ENCODE measurements at places on chromosomes 1 and 21.

- DNase-seq = no peak
These were observed 53.5 kb downstream of the CLSTN1 start for GRCh38 chr1:9770298-9770697.

- DNase-seq = no peak
These were observed 161.8 kb downstream of the DPYD start for GRCh38 chr1:97759078-97759477.

- DNase-seq = no peak
These were observed 1.3 kb downstream of the KRTAP12-3 start for GRCh38 chr21:44658913-44659595.

- DNase-seq = no peak
These were observed 127.3 kb downstream of the RERE start for GRCh38 chr1:8690253-8690525.

DNA sequence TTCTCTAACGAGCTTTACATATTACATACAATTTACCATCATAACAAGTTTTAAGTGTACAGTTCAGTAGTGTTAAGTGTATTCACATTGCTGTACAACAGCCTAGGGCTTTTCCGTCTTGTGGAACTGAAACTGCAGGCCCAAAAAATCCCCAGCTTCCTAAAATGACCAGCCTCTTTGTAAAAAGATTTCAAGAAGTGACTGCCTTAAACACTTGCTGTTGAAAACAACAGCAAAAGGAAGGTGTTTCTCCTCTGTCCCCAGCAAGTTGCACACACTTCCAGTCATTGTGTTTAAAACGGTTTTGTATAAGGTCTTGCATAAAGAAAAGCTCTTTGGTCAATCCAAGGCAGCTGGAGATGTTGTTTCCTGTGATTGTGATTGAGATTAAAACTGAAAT, 16.0 kb upstream of the GBP1 start:
- no peak for DNase-seq

DNA sequence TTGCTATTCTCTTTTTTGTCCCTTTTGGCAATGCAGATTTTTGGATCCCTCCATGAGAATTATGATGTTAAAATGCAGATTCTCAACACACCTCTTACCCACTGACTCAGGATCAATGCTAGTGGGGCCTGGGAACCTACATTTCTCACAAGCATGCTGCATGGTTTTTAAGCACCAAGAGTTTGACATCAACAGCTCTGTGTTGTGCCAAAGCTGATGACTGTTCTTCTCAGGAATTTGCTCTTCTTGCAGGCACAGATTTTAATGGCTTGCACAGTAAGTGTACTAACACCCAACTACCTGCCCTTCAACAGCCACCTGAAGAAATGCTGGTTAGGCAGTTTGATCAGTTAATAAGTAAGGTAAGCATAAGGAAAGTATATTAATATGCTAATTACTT, 468.7 kb downstream of the PTBP2 start:
- DNase-seq = no peak

DNA sequence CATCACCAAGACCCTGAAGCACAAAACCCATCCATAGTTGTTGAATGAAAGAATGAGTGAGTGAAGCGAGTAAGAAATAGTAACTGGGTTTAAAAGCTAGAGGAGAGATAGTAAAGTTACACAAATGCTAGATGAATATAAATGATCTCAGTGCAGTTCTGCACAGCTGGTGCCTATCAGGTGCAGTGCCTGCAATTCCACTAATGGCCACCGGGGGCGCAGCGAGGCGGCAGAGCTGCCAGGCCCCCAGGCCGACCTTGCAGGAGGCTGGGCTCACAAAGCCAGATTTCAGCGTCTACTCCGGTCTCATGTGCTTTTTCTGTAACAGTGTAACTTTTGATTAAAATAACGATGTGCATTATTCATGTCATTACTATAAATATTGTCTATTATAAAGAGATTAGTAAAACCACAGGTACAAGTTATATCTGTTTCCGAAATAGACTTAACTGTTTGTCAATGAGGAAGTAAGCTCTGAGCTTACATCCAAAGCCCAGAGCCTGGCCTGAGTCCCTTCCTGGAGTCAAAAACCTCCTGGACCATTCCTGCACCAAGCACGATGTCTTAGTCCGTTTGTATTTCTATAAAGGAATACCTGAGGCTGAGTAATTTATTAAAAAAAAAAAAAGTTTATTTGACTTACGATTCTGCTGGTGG, 477.6 kb downstream of the NPHP4 start:
- DNase-seq = no peak

- no peak for DNase-seq
These were observed 27.0 kb upstream of the TMEM39B start for GRCh38 chr1:32045772-32046171.

DNA sequence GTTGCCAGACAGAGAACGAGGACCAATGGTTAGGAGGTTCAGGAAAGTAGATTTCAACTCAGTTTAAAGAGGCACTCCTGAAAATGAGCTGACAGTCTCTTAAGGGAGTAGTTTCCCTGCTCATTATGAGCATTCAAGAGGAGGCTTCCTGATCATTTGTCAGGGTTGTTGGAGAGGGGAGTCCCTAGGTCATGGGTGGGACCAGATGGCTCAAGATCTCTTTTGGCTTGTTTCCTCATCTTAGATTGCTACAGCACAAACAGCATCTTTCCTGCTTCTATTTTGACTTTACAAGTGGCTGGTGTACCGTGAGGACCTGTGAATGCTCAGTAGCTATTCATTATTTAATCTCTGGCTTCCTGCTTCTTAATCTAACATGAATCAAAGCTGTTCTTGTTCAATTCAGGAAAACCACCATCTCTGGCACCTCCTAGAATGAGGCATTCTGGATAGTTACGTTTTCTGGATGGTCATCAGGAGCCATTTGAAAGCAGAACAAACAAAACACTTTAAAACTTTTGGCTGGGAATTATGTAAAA, 47.6 kb downstream of the PEX14 start:
- no peak for DNase-seq

DNA sequence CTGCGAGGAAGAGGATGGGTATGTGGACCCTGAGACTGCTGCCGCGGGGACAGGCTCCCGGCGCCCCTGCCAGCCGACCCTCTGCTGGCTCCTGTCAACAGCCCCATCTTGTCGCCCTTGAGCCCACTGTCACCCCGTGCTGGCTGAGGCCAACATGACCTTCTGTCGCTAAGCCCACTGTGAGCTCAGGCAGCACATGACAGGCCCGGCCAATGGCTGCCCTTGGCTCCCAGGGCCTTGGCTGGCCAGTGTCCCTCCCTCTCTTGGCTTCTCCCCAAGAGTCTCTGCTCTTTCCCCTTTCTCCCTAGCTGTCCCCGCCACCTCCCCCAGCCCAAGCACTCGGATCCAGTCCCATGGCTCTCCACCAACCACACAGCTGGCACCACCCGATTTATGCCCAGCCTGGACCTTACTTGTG, 3.5 kb downstream of the PEX10 start:
- DNase-seq = no peak

GRCh38 chr1:63068626-63069025, 253.7 kb upstream of the FOXD3 start:
- no peak for DNase-seq

GRCh38 chr1:169804941-169805340, 10.2 kb upstream of the METTL18 start:
- DNase-seq = no peak

DNA sequence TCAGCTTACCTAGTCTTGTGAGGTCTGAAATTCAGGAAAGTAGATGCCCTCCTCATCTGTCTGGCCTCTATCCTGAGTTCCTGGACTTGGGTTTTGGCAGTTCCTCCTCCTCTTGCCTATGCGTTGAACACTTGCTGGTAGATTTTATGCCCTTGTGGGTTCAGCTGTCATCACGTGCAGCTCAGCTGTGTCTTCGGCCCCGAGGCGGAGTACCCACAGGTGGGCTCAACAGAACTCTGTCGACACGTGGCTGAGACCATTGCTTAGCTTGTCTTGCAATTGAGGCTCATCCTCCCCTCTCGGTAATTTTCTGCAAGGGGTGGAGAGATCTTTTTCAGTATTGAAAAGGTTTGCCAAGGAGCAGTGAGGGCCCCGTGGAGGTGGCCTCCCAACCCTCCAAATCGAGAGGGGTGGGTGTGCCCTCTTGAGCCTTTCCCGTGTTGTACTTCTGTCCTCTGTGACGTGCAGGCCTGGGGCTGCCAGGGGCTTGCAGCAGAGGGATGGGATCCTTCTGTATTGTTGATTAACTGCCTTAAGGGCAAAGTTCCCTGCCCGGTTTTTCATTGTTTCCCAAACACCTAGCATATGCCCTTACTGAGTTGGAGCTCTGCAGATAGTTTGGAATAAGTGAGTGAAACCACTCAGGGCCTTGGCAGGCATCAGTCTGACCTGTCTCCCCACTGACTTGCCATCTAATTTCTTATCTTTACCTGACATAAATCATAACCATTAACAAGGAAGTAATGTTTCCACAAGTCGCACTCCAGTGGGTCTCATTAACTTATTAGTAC, 2.9 kb downstream of the CENPS start:
- no peak for DNase-seq
